A549 treated with CORT108297 at 1 μM for 4 hours (cell line): ENCODE measurements at places on chromosomes 13 and 19. TPM values are rescaled to one million over a fixed set of nuclear protein-coding genes. Genes with fewer than 3 reads are reported as not detected.

The PRSS57 gene
- total RNA-seq, result 0.13 TPM in 1 of 5 replicates, not detected in the others

The TTC9B gene
- total RNA-seq, result 0.14 to 1.1 TPM (median 0.69 TPM) in 5 replicates

The KIR3DL2 gene
- total RNA-seq, result not detected in 5 replicates

The FAM216B gene
- not detected in 5 replicates for total RNA-seq

The PSG6 gene
- total RNA-seq, result not detected in 5 replicates
